ENCODE measurements at places on chromosomes 7 and 10.

- DNase-seq = no peak
These were observed 46.4 kb upstream of the RSBN1L start for GRCh38 chr7:77649716-77650349.

DNA sequence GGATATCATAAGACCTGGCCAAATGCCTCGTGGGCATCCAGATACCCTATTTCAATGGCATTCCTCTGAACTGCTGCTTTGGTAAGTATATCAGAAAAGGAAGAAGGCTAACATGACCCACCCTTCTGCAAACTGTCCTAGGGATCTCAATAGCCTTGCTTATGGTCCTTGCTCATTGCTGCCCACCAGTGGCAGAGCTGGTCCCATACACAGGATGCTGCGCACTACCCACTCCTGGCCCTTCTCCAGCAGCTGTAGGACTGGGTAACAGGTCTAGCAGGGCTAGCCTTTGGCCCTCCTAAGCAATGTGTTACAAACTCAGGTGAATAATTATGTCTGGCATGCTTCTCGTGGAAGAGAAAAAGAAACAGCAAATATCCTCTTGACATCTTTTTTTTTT, 72.5 kb downstream of the C10orf90 start:
- DNase-seq = peak; percentile 66

GRCh38 chr10:68154211-68154497, 44.9 kb downstream of the MYPN start:
- peak; percentile 5 for DNase-seq

DNA sequence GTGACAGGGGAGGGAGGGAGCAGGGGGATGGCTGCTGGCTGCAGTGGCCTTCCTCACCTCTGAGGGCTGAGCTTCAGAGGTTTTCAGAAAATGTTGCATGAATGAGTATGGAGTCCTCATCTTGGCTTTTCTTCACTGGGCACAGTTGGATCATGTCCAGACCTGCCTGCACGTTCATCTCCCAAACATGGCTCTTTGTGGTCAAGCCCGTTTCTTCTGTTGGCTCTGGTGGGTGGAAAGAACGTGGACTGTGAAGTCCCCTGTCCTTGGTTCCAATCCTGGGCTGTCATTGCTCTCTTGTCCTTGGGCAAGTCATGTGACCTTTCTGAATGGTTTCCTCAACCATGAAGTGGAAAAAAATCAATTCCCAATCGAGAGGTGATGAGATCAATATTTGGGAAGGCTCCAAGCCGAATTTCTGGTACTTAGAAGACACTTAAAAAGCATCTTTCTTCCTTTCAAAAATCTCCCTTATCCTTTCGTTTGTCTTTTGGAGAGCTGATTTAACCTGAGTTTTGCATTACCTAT, 34.5 kb downstream of the TSPAN14 start:
- DNase-seq = no peak

GRCh38 chr10:18608596-18608995, 42.8 kb downstream of the NSUN6 start:
- no peak for DNase-seq

GRCh38 chr7:19107356-19108146, 9.9 kb downstream of the TWIST1 start:
- DNase-seq = no peak

DNA sequence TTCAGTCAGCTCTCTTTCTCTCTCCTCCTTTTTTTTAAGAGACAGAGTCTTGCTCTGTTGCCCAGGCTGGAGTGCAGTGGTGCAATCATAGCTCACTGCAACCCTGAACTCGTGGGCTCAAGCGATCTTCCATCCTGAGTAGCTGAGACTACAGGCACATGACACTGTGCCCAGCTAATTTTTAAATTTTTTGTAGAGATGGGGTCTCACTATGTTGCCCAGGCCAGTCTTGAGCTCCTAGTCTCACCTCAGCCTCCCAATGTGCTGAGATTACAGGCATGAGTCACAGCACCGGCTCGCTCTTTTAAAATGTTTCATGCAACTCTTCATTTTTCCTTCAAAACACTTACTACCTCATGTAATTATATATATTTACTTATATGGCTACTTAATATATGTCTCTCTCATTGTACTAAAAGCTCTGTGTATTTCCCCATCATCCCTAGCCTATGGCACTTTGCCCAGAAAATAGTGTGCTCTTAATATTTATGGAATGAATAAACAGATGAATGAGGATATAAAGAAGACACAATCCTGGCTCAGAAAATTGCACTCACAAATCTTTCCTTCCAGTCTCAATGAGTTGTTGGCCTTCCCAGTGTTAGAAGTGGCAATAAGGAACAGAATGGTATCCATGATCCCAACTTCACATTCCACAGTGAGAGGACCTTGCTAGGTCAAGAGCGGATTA, 33.9 kb downstream of the EBLN1 start:
- no peak for DNase-seq

DNA sequence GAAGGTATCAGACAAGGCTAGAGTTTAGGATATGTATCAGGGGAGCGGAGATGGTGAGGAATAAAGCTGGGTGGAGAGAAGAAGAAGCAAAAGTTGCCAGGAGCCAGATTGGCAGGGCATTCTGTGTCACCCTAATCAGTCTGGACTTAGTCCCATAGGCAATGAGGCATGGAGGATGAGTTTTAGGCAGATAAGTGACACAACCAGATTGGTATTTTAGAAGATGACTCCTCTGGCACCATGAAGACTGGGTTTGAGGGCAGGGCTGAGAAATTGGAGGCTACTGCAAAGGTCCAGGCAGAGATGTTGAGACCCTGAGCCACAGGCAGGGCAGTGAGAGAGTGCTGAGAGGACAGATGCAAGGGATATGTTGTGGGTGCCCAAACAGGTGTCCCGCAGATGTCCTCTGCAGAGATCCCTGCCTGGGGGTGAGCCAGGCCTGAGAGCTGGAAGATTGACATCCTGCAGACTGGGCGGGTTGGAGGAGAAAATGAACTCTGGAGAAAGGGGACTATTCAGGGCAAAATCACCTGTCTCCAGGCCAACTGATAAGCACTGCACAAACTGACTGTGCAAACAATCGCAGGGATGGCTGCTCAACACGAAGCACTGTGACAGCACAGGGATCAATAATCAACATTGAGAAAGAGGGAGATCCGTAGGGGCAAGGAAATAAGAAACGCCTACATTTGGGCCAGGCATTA, 11.9 kb upstream of the HABP2 start:
- no peak for DNase-seq

DNA sequence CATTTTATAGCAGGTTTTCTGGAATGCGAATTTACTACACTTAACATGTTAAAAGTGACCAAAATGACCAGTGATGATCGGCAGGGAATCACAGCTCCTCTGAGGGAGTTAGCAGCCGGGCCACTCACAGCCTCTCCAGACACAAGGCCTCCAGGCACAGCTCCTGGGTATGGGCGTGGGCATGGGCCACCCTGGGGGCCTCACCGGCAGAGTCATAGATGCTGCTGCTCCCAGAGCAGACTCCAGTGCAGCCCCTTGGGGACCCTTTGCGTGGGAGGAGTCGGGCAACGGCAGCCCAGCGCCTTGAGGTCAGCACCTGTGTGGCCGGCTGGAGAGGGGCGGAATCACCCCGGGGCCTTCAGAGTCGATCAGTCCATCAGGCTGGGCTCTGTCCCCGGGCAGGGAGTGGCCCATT, 8.6 kb downstream of the KNDC1 start:
- DNase-seq = no peak

DNA sequence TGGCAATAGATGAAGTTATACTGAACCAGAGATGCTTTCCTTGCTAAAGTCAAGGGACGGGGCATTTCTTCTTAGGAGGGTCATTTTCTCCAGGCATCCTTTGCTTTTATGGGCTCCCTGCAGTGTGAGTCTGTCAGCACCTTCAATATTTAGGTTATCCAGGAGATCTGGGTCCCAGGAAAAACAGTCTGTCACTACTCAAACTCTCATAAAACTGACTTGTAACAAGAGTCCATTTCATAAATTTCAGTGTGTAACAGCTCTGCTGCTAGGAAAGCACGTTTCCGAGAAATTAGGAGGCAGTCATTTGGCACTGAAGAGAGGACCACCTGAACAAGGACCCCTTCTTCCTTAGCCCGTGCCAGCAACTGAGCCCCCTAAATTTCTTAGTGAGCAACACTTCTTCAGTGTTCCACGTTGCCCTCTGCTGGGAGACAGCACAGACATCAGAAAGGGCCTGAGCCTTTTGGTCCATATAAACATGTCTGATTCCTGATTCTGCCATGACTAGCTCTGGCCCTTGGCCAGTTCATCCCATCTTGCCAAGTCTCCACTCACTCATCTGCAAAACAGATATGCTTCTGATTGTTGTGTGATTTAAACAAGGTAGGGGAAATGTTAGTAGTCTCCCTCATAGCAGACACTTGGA, 7.2 kb downstream of the GCC1 start:
- no peak for DNase-seq

- DNase-seq = no peak
These were observed 27.8 kb downstream of the STEAP4 start for GRCh38 chr7:88278881-88279280.

DNA sequence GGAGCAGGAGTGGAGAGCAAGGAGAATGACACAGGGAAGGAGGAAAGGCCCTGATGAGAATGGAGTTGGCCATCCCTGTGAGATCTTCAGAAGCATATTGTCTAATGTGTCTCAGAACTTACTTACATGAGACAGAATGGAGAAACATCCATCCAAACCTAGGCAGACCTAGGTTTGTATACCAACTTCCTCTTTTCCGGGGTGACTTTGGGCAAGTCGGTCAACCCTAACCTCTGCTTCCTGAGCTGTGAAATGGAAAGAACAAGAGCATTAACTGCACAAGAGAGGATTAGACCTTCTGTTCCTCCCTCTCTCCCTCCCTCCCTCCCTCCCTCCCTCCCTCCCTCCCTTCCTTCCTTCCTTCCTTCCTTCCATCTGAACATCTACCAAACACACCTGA, 4.5 kb downstream of the GHRHR start:
- no peak for DNase-seq

GRCh38 chr7:67493366-67493765, 496.7 kb downstream of the TYW1 start:
- DNase-seq = no peak

DNA sequence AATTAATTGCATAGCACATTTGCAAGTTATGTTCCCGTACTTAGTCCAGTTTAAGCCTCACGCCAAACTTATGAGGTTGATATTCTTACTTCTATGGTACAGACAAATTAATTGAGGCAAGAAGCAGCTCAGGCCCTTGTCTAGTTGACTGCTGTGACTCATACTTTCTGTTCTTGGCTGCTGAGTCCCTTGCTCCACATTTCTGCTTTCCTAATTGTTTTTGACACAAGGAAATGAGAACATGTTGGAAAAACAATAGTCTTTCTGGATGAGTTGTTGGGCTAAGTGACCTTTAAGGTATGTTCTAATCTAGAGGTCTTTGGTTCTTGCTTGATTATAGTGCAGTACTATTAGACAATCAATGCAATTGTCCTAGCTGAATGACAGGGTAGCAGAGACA, 331.8 kb downstream of the NRG3 start:
- DNase-seq = no peak

- no peak for DNase-seq
These were observed 64.2 kb upstream of the DNAJB6 start for GRCh38 chr7:157272351-157273207.

DNA sequence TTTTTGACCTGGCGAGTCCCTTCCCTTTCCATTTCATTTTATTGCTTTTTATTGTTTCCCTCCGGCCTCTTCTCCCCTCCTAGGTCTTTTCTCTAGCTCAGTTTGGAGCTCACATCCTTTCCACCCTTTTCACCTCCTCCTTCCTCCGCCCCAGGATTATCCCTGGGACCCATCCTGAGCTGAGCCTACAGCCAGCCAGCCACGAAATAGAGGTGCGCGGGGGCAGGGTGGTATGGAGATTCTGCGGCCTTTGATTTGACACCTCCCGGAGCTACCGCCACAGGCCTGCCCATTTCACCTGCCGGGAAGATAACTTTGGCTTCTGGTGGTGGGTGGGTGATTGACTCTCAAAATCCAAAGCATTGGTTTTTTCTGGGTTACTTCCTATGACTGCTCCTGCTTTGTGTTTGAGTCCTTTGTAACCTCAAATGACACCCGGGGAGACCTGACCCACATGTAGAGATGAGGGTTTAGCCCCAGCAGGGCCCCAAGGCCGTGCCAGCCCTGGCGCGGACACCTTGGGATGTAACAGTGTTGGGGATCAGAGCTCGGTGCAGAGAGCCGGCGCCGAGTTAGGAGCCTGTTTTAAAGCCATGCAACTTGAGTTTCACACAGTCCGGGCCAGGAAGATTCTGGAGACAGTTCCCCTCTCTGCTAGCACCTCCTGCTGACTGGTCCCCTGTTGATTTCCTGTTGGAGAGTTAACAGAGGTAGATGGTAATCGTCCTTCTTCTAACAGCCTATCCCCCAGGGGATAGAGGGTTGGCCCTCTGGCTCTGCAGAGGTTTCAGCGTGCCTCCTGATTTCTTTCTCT, 1.5 kb downstream of the DUSP5 start:
- no peak for DNase-seq

GRCh38 chr7:110650328-110650727, 440.6 kb upstream of the LRRN3 start:
- no peak for DNase-seq

DNA sequence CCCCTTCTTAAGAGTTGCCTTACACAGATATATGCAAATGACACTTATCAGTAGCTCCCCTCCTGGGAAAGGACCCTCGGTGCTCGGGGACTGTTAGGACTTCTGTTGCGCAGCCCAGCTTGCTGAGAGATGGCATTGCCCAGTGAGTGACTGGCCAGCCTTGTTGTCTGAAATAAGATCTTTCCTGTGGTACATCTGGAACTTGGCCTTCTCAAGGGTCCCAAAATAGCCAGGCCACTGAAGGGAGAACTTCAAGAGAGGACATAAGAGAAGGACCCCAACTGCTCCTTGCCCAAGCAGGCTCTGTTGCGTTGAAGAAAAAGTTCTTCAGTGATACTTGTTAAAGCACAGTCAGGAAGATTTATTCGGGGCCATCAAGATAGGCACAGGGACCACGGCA, 17.3 kb downstream of the BAG3 start:
- no peak for DNase-seq

DNA sequence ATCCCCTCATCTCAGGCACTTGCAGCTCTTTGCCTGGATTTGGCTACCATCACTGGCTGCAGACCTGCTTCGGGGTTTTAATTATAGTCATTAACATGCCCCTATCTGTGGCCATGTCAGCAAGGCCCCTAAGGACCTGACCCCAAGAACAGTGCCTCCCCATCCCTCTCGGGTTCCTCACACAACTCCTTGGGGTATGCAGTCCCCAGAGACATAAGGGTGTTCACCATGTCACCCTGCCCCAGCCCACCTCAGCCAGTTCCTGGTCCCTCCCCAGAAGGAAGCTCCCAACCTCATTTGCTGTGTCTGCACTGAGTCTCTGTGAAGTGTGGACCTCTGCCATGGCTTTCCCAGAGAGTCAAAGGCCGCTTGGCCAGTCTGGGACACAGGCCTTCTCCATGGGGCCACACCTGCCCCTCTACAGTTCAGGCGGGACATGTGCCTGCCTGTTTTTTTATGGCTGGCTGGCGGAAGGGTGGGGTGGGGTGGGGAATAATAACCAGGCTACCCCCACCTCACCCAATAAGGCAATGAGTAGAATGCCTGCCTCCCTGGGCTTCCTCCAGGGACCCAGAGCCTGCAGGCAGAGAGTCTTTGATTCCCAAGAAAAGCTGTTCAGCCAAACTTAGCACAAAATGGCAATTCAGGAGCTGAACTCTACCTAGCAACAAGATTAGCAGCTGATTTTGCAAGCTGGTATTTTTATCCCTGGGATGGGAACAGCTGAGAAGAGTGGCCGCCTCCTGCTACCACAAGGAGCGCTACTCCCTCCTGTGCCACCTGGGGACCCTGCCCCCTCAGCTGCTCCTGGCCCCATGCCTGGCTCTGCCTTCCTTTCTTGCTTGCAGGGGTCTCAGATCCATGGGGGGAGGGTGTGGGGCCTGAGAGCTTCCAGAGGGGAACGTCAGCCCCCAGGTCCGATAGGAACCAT, 23.7 kb upstream of the CAMK2B start:
- no peak for DNase-seq

- DNase-seq = no peak
These were observed 57.4 kb downstream of the CHST15 start for GRCh38 chr10:124035928-124036558.
